ENCODE measurements at places on chromosomes 12 and 14.
A peak's percentile ranks its signal among the peaks of the same experiment; 100 is the strongest.

- no peaks in the 10 kb centered on the region for H3K4me1 ChIP-seq
- H3K27ac ChIP-seq = no peak overlapping the region
- peaks cover 14% of the 10 kb centered on the region for H3K27me3 ChIP-seq
- no peak overlapping the region for H3K4me3 ChIP-seq
These were observed 12.3 kb downstream of the CAPS2 start for GRCh38 chr12:75317784-75318183.

DNA sequence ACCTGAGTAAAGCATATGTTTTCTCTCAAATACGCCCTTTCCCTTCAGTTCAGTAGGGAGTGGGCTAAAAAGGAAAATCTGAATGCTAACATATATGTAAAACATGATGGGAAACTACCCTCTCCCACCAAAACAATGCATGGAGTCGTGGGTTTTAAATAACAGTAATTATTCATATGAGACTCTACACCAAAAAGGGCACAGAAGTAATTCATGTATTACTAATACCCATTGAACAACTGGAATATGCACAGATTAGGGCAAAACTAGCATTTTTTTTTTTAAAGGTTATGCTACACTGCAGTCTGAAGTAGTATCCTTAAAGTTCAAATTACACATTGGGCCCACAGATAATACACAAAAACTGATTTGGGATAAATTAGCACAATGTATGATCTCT lies 8.1 kb upstream of the ARID2 start:
- peaks cover 64% of the 10 kb centered on the region for H3K4me1 ChIP-seq
- peaks cover 20% of the 10 kb centered on the region for H3K36me3 ChIP-seq
- no peak overlapping the region for H3K4me3 ChIP-seq
- H3K27me3 ChIP-seq = no peaks in the 10 kb centered on the region
- no peak for DNase-seq
- H3K27ac ChIP-seq = no peak overlapping the region

GRCh38 chr14:93286212-93286890 lies 46.5 kb downstream of the BTBD7 start:
- H3K36me3 ChIP-seq = peaks cover 40% of the 10 kb centered on the region
- peaks cover 15% of the 10 kb centered on the region for H3K4me1 ChIP-seq
- H3K27me3 ChIP-seq = no peaks in the 10 kb centered on the region

- H3K27me3 ChIP-seq = peaks cover 41% of the 10 kb centered on the region
- no peaks in the 10 kb centered on the region for H3K4me1 ChIP-seq
- H3K27ac ChIP-seq = no peak overlapping the region
- no peak overlapping the region for H3K4me3 ChIP-seq
These were observed 10.1 kb downstream of the LRTM2 start for GRCh38 chr12:1830401-1830845.

GRCh38 chr12:1939331-1939730 lies 20.9 kb upstream of the CACNA2D4 start:
- H3K36me3 ChIP-seq = peaks cover 57% of the 10 kb centered on the region
- no peak overlapping the region for H3K4me3 ChIP-seq
- H3K4me1 ChIP-seq = peaks cover 4% of the 10 kb centered on the region
- peak; percentile 8 for DNase-seq

DNA sequence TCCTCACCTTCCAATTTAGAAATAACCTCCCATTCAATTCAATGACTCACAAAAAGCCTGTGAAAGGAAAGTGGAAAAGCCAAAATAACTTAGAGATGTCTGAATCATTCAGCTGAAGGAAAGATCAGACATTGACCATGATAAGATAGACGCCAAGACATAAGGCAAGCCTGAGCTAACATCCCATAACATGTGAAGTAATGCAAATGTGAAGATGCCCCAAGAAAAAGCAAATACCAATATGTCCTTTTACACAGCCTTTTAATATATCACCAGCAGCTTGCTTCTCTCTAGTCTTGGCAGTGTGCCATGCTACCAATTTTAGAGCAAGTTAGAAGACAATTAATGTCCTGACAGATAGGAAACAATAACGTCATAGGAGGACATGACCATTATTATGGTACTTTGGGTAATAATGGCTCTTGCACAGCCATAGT lies 2.4 kb upstream of the NUMB start:
- H3K27ac ChIP-seq = no peak overlapping the region
- DNase-seq = no peak
- no peak overlapping the region for H3K4me3 ChIP-seq
- H3K36me3 ChIP-seq = peaks cover 12% of the 10 kb centered on the region

DNA sequence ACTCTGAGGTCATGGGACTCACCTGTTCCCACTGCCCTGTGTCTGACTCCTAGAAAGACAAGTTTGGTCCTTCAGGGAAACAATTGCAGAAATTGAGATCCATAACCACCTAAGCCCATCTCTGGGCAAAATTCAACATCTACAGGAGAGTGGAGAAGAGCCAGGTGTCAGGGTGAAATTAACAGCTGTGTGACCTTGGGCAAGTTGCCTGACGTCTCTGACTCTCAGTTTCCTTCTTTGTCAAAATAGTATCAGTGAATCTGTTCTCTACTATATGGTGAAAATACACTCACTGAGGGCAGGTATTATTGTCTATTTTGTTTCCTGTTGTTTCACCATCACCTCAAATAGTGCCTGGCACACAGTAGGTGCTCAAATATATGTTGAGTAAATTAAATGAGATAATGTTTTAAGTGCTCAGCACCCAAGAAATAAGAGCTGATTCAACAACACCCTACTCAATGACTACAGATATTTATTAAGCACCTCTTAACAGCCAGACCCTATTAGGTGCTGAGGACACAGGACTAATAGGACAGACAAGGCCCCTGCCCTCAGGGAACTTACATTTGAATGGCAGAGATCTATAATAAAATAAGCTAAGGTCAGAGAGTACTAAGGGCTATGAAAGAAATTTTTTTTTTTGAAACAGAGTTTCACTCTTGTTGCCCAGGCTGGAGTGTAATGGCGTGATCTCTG lies 14.2 kb upstream of the IFT81 start:
- H3K36me3 ChIP-seq = no peaks in the 10 kb centered on the region
- peaks cover 6% of the 10 kb centered on the region for H3K27me3 ChIP-seq
- H3K27ac ChIP-seq = no peak overlapping the region
- DNase-seq = no peak
- H3K4me3 ChIP-seq = no peak overlapping the region

DNA sequence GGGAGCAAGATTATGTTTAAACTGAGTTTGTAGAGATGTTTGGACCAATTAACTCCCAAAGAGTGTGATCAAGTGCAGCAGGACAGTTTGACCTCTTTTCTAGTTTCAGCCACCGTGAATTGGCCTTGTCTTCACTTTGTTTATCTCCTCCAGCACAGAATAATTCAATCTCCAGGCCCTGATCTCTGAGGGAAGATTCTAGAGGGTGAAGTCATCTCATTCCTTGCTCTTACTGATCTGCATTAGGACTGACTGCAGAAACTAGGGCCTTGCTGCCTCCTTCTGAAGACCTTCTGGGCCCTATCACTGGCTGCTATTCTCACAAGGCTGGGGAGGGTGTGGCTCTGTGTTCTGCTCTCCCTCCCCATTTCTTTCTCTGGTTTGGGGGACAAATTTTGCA lies 29.4 kb downstream of the C12orf75 start:
- no peak overlapping the region for H3K4me3 ChIP-seq
- DNase-seq = no peak

DNA sequence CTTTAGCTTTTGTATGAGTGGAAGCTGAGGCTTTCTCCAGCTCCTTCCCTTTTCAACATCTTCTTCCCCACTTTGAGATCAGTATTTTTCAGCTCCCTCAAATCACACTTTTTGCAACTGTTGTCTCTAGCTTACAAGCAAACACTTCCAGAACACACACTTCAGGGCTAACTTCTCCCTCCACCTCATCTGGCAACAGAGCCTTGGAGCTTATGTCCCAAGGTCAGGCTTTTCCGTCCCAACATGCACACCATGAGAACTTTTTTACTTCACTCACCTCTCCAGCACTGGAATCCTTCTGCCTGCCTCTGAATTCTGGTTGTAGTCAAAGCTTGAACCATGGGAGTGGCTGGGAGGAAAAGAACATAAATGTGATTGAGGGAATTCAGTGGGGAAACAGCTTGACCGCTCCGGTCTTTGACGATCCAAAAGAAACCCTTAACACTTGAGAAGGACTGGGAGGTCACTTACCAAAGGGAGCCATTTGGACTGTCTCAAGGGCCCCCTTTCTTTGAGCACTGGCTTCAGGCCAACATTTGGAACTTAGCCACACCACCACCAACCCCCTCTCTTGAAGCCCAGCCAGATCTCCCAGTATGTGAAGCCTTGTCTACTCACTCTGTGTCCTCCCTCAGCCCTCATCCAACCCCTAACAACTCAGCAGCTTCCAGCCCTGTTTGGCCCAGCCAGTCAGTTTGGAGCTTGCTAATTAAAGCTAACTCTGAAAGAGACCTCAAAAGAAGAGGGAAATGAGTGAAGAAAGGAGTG lies 3.9 kb upstream of the BLOC1S1 start:
- H3K4me3 ChIP-seq = no peak overlapping the region
- peaks cover 31% of the 10 kb centered on the region for H3K4me1 ChIP-seq
- peaks cover 20% of the 10 kb centered on the region for H3K27me3 ChIP-seq
- peaks cover 11% of the 10 kb centered on the region for H3K36me3 ChIP-seq
- no peak for DNase-seq

GRCh38 chr12:113528606-113529293 lies 57.1 kb upstream of the LHX5 start:
- no peaks in the 10 kb centered on the region for H3K36me3 ChIP-seq
- DNase-seq = no peak
- H3K27me3 ChIP-seq = peaks cover 38% of the 10 kb centered on the region
- no peak overlapping the region for H3K4me3 ChIP-seq
- H3K27ac ChIP-seq = no peak overlapping the region

DNA sequence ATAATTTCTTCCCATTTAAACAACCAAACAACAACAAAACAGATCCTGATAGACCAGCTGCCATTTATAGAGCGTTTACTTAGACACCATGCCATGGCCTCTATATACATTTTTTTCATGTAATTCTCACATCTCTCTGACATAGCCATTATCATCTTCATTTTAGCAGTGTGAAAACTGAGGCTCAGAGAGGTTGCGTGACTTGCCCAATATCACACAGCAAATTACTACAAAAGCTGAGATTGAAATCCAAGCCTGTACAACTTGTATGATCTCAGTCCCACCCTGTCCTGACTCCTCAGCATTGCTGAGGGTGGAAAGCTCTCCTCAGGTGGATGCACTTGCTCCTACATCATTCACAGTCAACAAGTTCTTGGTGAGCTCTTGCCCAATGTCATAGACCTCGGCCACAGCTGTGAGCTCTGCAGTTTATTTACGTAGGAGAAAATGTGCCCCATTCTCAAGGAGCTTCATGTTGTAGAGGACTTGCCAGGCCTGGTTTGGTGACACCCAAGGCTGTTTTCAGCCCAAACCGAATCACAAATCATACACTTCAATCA lies 55.5 kb downstream of the CRACR2A start:
- H3K4me1 ChIP-seq = no peaks in the 10 kb centered on the region
- DNase-seq = no peak
- H3K27me3 ChIP-seq = no peaks in the 10 kb centered on the region
- peaks cover 73% of the 10 kb centered on the region for H3K36me3 ChIP-seq
- H3K27ac ChIP-seq = no peak overlapping the region
- H3K4me3 ChIP-seq = no peak overlapping the region

All from activated T-cell treated with anti-CD3 and anti-CD28 coated beads, Interleukin-2, amount 50 U/mL, for 24 hours (primary cell).